Fibroblast of skin of left biceps (primary cell): ENCODE measurements at places on chromosomes 6 and 20.

DNA sequence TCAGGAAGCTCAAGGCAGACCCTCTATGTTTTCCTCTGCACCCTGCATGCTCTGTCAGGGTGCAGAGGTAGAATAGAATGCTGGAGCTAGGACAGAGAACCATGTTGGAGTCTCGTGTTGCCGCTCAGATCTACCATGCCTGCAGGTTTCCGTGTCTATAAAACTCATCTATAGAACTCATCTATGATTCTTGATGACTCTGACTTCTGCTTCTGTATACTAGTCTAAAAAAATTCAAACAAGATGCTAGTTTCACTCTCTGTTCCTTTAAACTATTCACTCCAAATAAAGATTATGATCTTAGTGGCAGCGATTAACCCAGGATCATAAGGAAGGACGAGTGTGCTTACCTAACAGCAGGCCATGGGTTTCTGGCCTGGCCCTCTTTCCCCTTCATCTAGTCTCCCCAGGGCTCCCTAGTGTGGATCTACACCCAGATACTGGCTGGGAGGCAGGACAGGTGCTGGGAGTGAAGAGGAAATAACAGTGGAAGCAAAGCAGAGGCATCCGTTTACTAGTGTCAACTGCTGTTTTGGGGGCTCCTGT lies 162.7 kb upstream of the SUPT3H start:
- no peak for DNase-seq

- DNase-seq: no peak
Observed at GRCh38 chr20:20546402-20546801, 166.0 kb downstream of the RALGAPA2 start.

- no peak for DNase-seq
Observed at GRCh38 chr6:20463396-20463795, 61.7 kb downstream of the E2F3 start.

DNA sequence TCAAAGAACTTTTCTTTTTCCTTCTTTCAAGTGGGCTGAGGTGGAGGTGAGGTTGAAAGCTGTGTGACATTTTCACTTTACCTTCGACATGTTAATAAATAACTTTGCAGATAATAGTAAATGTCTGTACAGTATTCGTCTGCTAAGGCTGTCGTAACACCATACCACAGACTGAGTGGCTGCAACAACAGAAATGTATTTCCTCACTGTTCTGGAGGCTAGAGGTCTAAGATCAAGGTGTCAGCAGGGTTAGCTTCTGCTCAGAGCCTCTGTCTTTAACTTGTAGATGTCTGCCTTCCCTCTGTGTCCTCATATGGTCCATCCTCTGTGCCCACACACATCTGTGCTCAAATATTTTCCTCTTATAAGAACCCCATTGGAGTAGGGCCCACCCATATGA lies 14.9 kb downstream of the PHACTR2 start:
- DNase-seq: no peak

DNA sequence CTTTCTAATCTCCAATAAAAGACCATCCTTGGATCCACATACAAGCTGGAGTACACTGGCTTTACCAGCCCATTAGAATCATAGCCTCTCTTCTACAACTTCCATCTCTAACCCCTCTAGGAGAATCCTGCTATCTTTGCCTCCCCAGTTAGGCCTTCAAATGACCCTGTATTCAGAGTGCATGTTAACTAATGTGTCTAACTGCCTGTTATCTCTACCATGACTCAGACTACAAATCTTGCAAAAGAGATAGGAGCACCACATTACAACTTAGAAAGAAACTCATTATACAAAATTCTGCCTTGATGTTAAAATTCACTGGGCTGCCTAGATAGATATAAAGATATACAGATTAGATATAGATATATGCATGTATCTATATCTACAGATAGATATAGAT lies 28.2 kb downstream of the GPR63 start:
- DNase-seq: no peak

DNA sequence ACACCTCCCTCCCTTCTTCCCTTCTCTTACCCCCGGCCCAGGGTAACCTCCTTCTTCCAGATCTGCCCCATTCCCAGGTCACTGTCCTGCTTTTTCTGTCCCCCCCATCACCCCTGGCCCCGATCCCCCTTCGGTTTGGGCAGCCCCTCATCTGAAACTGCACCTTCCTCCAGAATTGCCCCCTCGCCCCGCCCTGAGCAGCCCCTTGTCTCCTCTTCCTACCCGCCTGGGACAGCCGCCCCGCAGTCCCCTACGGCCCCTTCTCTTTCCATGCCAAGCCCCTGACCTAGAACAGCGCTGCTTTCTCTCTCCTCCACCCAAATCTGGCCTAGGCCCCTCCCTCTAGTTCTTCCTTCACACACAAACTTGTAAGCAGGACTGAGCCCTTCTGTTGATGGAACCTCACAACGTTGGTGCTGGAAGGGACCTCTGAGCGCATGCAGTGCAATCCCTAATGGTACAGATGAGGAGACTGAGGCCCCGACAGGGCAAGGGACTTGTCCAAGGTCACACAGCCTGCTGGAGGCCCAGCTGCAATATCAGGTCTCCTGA lies 630 bp downstream of the PPP2R5D start:
- no peak for DNase-seq

GRCh38 chr6:14316651-14317386 lies 199.2 kb downstream of the CD83 start:
- no peak for DNase-seq

GRCh38 chr6:167748046-167748445 lies 78.7 kb upstream of the AFDN start:
- no peak for DNase-seq

DNA sequence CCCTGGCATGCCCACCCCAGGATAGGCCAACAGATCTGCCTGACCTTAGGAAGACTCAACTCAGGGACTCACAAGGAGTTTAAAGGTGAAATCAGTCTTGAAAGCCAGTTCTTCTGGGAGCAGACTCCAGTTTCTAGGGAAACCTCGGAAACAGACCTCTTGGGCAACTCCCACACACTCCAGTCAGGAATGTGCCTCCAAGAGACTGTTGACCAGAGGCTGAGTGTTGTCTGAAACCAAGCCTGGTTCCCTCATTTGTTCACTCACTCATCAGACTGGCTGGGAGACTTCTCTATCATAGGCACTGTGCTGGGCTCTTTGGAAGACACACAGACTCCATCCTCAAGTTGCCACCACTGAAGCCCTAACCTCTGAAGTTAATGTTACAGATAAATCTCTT lies 1.8 kb downstream of the TREM1 start:
- DNase-seq: no peak

DNA sequence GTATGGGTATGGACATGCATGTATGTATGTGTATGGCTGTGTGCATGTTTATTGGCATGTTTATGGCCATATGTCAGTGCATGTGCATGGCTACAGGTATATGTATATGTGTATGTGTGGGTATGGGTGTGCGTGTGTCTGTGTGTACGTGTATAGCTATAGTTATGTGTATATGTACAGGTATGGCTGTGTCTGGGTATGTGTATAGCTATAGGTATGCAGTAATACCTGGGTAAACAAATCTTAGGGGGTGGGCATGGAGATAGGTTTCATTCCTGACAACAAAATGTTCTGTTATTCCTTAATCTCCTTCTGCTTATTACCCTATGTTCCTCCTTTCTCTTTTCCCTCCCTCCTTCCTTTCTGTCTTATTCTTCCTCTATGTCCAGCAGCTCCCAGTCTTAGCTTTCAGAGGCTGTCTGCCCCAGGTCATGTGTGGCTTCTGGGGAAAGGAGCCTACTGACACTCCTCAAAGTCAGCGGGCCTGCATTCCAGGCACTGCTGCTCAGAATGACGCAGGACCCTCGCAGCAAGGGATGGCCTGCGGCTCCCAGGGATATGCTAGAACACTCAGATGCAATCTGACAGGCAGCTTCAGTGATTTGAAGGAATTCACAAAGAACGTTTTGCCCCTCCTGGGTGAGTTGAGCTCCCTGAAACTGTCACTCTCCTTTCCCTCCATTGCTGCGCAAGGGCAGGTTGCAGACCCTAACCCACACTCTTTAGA lies 139.3 kb upstream of the PHACTR1 start:
- no peak for DNase-seq

DNA sequence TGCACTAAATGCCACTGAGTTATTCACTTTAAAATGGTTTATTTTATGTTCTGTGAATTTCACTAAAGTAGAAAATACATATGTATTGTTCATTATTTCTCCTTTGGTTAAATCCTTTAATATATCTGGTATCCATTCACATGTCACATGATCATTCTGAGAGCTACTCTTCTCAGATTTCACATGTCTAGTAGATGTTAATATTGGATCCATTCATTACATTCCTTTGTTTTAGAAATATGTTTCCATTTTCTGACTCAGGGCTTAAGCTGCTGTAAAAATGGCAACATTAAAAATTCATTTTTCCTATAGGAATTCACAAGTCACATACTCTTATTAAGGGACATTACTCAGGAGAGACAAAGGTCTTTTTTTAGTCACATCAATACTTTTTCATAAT lies 205.4 kb downstream of the ZFAND3 start:
- DNase-seq: peak; percentile 33

- DNase-seq: no peak
Observed at GRCh38 chr6:140782941-140783340, 1349.8 kb upstream of the GJE1 start.

- no peak for DNase-seq
Observed at GRCh38 chr6:146191166-146191565, 162.3 kb downstream of the GRM1 start.

DNA sequence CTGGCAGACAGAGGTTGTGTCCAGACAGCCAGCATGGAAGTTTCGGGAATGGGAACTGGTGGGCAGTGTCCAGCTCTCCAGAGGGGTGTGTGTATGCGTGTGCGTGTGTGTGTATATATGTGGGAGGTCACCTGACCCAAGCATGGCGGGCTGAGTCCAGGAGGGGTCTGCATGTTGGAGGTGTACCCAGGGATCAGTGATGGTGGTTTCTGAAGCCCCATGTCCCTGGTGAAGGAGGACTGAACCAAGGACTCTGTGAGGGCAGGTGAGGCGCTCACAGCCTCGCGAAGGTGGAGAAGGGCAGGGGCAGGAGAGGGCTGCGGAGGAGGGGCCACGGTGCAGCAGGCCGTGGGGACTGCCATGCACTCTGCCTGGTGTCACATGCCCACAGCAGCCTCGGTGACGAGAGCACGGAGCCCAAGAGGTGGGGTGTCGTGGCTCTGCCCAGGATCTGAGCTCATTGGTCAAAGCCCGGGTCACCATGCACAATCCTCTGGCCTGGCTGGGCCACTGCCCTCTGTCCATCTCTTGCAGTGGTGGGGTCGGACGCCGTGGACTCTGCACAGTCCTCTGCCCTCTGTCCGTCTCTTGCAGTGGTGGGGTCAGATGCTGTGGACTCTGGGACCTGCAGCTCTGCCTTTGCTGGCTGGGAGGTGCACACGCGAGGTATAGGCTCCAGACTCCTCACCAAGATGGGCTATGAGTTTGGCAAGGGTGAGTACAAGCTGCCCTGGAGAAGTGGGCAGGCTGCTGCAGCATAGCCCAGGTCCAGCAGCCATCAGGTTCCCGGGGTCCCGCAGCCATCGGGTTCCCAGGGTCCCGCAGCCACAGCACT lies 2.1 kb upstream of the LIME1 start:
- DNase-seq: no peak

DNA sequence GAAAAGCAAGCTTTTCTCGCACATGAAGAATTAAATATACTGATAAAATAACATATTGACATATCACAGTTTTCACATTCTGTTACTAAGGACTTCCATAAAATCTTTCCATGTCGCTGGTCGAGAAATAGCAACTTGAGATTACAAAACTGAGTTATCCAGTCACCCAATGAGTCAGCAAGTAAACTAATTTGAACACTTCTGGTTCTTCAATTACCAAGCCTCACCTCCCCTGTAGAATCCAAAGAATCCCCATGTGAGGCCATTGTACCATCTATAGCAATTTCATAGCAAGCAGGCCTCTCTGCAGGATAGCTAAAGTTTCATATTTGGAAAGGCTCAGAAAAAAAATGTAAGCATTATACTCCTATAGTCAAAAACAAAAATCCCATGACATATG lies 87.3 kb downstream of the PKHD1 start:
- DNase-seq: no peak

DNA sequence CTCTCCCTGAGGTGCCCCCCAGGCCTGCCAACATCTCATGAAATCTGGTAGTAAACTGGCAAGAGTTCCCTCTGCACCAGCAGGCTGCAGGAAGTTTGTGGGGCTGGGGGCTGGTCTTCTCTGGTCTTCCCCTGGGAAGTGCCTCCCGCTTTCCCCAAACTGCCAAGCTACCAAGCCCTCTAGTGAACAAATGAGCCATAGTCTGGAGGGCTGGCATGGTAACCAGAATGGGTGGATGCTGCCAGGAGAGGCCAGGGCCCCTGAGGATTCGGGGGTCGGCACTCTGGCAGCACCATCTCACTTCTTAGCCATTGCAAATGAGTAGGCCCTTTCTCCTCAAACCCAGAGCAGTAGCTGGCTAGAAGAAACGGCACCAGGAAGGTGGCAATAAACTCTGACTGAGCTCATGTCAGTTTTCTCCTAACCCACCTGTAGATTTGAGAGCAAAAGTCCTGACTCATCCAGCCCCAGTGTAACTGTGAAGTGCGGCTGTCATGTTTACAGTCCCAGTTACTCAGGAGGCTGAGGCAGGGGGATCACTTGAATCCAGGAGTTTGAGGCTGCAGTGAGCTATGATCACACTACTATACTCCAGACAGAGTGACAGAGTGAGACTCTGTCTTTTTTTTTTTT lies 35.9 kb downstream of the ZC3H12D start:
- DNase-seq: no peak

- no peak for DNase-seq
Observed at GRCh38 chr20:62852841-62853240, 8.8 kb downstream of the TCFL5 start.

- peak; percentile 41 for DNase-seq
Observed at GRCh38 chr6:155418017-155418761, 37.5 kb downstream of the NOX3 start.

GRCh38 chr6:3888153-3888957 lies 39.2 kb downstream of the FAM50B start:
- DNase-seq: no peak

- no peak for DNase-seq
Observed at GRCh38 chr6:17583811-17584210, 16.3 kb upstream of the FAM8A1 start.

GRCh38 chr6:46893648-46894047 lies 28.1 kb downstream of the ADGRF5 start:
- no peak for DNase-seq

DNA sequence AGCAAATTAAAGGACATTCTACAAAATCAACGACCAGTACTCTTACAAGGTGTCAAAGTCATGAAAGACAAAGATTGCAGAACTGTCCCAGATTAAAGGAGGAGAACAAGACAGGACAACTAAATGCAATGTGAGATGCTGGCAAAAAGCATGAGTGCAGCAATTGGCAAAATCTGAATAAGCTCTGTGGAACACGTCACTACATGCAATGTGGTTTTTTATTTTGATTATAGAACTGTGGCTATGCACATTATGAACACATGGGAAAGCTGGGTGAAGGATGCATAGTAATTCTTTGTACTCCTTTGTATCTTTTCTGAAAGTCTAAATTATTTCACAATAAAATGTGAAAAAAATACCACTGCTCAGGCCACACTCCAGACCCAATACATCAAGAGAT lies 509.4 kb downstream of the KIF16B start:
- DNase-seq: peak; percentile 27

- DNase-seq: no peak
Observed at GRCh38 chr6:815348-815738, 122.4 kb upstream of the EXOC2 start.
